ENCODE measurements at places on chromosomes 7 and 10.

- DNase-seq: no peak
Observed at GRCh38 chr10:84493951-84494848, 165.8 kb downstream of the CCSER2 start.

GRCh38 chr10:63976538-63976937, 455.3 kb downstream of the REEP3 start:
- DNase-seq: peak; percentile 70

DNA sequence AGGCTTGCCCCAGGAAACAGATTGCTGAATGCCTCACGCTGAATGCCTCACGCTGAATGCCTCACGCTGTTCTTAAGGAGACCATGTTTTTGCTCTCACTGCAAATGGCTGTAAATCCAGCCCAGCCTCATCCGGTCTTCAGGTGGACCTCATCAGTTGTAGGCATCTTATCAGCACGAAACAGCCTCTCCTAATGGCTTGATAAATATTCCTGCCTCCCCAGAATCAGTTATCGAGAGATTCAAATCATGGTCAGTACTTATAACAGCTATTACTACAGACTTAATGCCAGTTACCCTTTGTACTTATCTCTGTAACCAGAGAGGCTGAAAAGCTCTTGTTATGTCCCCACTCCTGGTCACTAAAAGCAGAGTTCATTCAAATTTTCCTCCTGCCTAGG, 290.6 kb downstream of the FZD1 start:
- no peak for DNase-seq

GRCh38 chr7:38163671-38164070, 14.4 kb upstream of the STARD3NL start:
- no peak for DNase-seq

- no peak for DNase-seq
Observed at GRCh38 chr10:98474628-98475027, 27.9 kb upstream of the HPS1 start.

GRCh38 chr7:8125680-8126444, 136.1 kb downstream of the ICA1 start:
- no peak for DNase-seq

DNA sequence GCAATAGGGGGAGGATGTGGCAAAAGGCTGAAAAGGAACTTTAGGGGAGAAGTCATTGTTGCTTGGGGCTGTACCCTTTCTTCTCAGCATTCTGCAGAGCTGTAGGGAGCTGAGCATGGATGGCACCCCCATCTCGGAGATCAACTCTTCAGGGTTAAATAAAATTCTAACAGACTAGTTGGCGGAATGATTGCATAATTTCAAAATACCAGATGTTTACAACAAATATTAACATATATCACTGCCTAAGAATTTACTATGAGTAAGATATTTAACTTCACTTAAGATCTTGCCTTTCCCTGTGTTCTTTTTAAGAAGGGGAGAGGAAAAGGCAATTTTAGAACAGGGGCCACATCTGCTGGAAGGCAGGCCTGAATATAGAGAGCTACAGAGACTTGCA, 509 bp upstream of the OR2F1 start:
- DNase-seq: no peak

DNA sequence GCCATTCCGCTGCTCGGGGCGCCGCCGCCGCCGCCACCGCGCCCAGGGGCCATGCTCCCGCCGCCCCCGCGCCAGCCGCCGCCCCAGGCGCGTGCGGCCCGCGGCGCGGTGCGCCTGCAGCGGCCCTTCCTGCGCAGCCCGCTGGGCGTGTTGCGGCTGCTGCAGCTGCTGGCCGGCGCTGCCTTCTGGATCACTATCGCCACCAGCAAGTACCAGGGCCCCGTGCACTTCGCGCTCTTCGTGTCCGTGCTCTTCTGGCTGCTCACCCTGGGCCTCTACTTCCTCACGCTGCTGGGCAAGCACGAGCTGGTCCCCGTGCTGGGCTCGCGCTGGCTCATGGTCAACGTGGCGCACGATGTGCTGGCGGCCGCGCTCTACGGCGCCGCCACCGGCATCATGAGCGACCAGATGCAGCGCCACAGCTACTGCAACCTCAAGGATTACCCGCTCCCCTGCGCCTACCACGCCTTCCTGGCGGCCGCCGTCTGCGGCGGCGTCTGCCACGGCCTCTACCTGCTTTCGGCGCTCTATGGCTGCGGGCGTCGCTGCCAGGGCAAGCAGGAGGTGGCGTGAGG, 383 bp downstream of the MARVELD1 start:
- DNase-seq: peak; percentile 58

GRCh38 chr10:124138195-124138882, 44.9 kb upstream of the CHST15 start:
- DNase-seq: no peak

GRCh38 chr10:119275085-119275484, 67.7 kb downstream of the GRK5 start:
- no peak for DNase-seq

GRCh38 chr7:16592395-16592794, 53.2 kb downstream of the ANKMY2 start:
- no peak for DNase-seq

GRCh38 chr10:131806146-131806545, 94.7 kb upstream of the PPP2R2D start:
- no peak for DNase-seq

DNA sequence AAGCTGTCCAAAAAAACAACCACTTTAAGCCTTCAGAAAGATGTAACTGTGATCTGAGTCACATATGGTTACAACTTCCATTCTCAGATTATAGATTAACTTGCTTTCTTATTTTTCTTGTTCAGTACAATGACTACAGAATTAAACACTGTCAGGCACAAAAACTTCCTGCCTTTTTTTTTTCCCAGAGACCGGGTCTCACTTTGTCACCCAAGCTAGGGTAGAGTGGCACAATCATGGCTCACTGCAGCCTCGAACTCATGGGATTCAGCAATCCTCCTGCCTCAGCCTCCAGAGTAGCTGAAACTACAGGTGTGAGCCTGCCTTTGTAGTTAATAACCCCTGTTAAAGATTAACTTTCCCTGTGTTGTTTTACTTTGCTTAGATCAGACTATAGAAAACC, 163.2 kb downstream of the AVL9 start:
- no peak for DNase-seq

- no peak for DNase-seq
Observed at GRCh38 chr7:81433206-81433605, 336.6 kb downstream of the HGF start.

- DNase-seq: no peak
Observed at GRCh38 chr7:18861514-18862118, 255.8 kb downstream of the TWIST1 start.

GRCh38 chr7:80070391-80070790, 64.2 kb upstream of the GNAI1 start:
- no peak for DNase-seq

DNA sequence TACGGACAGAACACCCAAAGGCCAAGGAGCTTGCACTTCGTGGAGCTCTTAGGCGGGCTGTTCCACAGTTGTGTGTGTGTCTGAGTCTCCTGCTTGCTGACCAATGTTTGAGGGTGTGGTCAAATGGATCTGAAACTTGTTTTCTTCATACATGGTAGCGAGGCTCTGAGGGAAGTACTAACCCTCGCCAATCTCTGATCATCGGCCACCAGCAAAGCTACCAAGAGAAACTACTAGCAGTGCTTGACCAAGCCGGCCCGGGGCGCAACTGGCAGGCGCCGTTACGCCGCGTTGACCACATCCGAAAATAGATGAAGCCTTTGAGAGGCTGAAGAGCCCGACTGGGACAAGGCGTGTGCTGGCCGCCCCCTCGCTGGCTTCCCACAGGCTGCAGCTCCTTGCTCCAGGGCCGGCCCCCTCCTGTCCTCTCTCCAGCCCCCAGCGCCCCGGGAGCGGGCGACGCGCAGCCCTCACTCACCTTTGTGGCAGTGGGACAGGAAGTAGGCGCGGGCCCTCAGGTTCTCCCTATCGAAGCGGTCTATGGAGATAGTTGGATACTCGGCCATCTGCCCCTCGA, 384 bp downstream of the DCLRE1C start:
- DNase-seq: peak; percentile 43

- no peak for DNase-seq
Observed at GRCh38 chr10:35700487-35700882, 58.4 kb upstream of the FZD8 start.

DNA sequence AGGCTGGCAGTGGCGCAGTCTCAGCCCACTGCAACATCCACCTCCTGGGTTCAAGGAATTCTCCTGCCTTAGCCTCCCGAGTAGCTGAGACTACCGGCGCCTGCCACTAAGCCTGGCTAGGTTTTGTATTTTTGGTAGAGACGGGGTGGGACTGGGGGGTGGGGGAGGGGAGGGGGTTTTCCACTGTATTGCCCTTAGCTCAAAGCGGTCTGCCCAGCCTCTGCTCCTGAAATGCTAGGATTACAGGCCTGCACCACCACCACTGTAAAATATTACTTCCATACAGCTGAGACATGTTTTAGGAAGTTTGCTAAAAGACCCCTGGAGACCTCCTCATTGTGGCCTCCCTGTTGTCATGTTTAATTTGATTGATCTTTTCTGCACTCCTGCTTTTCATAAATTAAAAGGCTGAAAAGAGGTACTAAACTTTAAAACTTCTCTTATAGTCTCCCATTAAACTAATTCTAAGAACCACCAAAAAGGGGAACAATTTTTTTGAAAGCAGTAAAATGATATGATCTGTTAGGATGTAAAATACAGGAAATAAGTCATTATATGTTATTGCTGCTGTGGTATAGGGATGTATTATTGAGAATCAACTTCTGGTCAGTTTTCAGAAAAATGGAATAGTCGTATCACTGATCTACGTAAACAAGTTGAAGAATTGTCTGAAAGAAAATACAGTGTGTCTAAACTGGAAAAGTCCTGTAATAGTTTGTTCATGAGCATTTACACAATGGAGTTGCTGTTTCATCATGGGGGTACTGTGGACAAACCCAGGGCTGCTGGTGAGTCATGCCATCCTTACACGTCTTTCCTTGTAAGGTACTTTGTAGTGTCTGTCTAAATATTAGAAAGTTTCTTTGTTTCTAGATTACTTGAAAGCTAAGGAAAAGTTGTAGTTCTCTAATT, 72.9 kb upstream of the TMEM248 start:
- peak; percentile 97 for DNase-seq

- peak; percentile 85 for DNase-seq
Observed at GRCh38 chr10:99845837-99846382, 63.5 kb downstream of the ABCC2 start.

DNA sequence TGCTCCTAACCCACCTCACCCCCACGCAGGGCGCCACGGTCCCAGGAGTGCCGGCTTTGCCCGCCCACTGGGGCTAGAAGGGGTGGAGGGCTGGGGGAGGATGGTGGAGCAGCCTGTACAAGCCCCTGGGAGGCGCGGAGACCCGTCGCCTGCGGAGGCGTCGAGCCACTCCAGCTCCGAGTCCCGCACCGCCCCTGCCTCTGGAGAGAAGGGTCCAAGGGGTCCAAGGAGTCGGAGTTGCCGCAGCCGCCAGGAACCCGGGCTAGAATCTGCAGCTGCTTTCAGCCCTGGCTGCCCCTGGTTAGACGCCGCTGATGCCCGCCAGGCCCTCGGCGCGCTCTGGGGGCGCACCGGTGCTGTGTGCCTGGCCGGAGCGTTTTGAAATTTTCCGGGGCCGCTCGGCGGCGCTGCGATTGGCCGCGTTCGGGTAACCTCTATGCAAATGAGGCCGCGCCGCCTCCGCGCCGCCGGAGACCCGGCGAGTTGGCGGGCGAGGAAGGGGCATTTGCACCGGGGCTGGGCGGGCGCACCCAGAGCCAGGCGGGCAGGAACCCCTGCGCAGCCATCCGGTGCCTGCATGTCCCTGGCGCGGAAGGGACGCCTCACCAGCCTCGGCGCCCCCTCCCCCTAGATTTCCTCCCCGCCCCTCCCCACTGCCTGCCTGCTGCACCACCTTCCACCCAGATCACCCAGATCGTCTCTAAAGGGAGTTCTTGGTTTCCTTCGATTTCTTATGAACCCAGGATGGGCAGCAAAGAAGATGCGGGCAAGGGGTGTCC, at the start of gene HMX2:
HMX2 (plus strand) TSS at position 502 of the 779 bp plus-strand sequence; CDS start at position 745, 243 bp downstream.
- no peak for DNase-seq

DNA sequence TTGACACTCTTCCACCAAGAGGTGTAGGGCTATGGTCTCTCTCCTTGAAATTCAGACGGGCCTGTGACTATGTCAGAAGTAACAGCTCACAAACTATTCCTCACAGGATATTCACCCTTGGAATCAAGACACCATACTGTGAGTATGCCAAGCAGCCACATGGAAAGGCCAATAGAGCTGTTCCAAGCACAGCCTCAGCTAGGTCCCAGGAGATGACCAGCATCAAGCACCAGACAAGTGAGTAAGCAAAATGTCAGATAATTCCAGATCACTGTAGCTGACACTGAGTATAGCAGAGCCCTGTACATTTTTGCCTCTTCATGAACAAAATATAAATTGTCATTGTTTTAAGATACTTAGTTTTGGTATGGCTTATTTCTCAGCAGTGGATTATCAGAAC, 88.1 kb upstream of the KCND2 start:
- DNase-seq: no peak

GRCh38 chr10:100157156-100157555, 28.7 kb downstream of the ERLIN1 start:
- DNase-seq: no peak

DNA sequence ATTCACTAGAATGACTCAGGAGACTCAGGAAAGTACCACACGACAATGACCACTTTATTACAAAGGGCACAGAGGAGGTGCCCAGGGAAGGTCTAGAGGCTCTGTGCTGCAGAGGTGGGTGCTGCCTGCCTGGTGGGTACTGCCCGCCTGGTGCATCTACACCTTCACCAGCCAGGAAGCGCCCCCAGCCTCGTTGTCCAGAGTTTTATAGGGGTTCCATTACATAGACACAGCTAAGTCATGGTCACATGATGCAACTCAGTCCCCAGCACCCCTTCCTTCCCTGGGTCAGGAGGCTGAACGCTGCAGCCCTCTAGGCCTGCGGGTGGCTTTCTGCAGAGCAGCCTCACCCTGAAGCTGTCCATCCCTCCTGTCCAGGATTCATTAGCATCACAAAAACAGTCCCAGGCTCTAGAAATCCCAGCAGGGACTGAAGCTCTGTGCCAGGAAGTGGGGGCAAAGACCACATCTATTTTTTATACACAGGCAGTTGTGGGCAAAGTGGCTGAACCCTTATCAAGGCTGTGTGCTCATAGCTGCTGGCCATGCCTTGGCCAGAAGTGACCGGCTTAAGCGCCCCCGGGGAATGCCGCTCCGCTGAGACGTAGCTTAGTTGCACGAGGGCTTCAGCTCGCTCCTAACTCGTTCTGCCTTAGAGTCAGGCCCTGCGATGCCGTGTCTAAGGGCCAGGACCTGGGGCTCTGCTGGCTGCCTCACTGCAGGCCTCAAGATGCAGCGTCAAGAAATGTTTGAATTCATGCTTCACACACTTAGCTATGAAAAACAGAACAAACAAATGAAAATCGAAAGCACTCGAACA, 219.0 kb downstream of the GLRX3 start:
- no peak for DNase-seq

DNA sequence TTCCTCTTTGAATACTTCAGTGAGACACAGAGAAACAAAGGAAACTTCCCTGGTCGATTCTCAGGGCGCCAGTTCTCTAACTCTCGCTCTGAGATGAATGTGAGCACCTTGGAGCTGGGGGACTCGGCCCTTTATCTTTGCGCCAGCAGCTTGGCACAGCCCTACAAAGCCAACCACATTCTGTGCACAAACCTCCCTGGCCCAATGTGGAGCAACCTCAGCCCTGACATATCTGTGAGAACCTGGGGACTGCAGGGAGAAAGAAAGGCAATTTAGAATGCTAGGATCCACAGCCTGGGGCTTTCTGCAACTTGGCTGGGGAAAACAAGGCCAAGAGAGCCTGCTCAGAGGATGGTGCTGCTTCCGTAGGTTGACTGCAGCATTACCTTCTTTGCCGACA, 63.5 kb upstream of the PRSS58 start:
- no peak for DNase-seq

All from SK-MEL-5 (cell line).